ENCODE measurements at places on chromosomes 3 and 15.

DNA sequence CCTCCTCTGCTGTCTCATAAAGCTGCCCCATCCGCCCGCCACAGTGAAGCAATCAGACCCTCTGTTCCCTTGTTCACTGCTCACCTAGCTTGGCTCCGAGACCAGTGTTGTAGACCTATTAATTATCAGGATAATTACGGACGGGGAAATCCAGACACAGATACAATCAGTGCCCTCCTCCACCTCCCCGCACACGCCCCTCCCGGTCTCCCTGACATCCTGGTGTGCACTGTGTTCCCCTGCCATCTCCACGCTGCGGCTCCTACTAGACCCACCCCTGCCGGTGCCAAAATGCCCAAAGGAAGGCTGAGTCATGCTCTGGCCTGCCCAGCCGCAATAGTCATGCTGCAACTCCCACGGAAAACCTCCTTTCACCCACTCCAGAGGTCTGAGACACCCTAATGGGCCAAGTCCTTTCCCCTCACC, 277.3 kb upstream of the TLE3 start:
- DNase-seq = no peak

DNA sequence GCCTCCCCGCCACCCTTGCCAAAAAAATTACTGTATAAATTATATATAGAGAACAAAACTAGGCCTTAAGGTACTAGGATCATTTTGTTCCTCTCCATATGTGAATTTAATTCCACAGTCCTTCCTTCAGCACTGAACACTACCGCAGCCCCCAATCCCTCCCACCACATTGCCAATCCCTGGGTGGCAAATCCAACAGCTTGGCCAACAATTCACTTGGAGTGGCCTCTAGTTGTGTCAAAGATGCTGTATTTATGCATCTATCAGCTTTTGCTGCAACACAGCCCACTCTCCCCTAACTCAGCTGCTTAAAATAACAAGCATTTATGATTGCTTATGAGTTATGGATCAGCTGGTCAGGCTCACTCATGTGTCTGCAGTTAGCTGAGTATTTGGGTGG, 18.6 kb downstream of the GPD1L start:
- DNase-seq = no peak

GRCh38 chr15:64574301-64575017, 114.1 kb downstream of the ZNF609 start:
- DNase-seq = no peak

DNA sequence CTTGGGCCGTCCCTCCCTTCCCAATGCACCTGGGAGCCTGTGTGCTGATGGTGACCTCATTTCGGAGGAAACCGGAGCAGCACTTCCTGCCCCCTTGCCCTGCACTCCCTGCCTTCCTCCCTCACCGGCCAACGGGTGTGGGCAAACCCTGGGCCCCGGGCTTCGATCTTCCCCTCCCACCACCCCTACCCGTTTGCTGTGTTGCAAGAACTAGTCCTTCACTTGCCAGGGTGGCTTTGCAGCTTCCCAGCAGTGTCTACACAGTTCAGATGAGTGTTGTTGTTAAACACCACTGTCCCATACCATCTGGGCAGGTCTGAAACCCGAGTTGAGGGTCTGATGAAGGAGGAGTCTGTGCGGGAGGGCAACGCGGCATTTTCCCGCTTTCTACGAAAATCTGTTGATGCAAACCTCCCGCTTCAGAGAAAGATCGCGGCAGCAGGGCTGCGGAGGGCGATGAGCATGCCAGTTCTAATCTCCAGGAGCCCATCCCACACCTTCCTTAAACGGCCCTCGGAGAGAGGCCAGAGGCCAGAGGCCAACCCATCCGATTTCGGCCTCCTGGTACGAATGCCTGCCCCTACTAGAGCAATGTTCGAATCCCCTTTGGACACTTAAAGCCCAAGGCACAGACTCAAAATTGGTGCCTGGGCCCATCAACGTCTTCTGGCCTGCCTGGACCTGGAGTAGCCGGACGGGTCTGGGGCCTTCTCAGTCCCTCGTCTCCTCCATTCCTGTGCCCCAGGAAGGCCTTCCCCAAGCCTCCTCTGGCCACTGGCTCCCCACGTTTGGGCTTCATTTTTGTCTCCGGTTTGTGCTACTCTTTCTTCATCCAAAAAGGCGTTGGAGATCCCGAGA, 35.7 kb upstream of the POLG start:
- DNase-seq = no peak

DNA sequence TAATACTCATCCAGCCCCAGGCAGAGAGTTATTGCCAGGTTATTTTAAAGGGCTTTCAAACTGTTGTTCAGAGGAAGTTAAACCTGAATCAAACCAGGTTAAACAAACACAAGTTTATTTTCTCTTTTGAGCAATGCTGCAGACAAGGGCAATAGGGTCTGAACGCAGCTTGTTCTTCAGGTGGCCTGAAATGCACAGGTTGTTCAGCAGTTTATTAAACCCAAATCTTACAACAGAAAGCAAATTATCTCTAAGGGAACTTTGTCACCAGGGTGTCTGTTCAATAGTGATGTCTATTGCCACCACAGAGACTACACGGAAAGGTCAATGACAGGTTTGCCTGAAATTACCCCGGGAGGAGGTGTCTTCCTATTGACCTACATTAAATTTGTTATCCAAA, 134.0 kb downstream of the IL5RA start:
- no peak for DNase-seq

DNA sequence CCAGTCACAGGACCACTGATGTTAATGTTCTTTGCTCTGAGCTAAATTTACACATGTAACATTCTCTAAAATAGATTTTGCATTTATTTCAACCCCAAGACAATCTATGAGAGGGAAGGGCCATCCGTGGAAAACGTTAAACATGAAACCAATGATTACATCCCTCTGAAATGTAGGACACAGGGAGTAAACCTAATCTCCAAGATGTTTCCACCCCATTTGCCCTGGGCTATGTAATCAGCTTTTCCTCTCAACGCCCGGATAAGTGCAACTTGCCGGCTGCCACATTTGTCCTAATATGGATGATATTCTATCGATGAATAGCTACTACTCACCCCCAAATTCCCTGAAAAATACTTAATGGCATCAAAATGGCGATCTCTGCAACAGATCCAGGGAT, 6.4 kb upstream of the FMN1 start:
- no peak for DNase-seq

DNA sequence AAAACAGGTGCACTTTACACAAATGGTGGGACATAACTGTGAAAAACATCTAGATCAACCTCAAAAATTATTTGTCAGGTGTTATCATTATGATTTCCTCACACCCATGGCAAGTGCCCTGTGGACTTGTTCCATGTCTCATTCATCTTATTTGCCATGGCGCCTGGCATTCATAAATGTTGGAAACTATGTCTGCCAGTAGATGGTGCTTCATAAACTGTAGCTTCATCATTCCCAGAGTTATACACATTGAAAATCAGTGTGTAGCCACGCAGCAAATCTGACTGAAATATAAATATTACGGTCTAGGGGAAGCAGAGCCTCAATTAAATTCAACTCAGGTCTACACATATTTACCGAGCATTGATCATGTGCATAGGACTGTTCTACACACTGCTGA, 90.7 kb downstream of the IMPG2 start:
- DNase-seq = no peak
